GM23338 (cell line): ENCODE measurements at places on chromosomes 5 and 9. TPM values are rescaled to one million over a fixed set of nuclear protein-coding genes. Genes with fewer than 3 reads are reported as not detected.

GPX3 gene
- 48.4 and 48.9 TPM in 2 replicates for total RNA-seq

PCDHA9 gene
- total RNA-seq: 3.2 and 3.3 TPM in 2 replicates

PRRC1 gene
- total RNA-seq: 64.7 and 65.8 TPM in 2 replicates

FCN2 gene
- not detected in 2 replicates for total RNA-seq

PDGFRB gene
- 7.1 and 11.3 TPM in 2 replicates for total RNA-seq

PSAT1 gene
- 486 and 511 TPM in 2 replicates for total RNA-seq

IFNA21 gene
- not detected in 2 replicates for total RNA-seq

CTSV gene
- 59.1 and 63.4 TPM in 2 replicates for total RNA-seq

TMED9 gene
- 130 and 142 TPM in 2 replicates for total RNA-seq

CEP72 gene
- 23.1 and 27.1 TPM in 2 replicates for total RNA-seq

TMC1 gene
- total RNA-seq: 0.54 and 1.2 TPM in 2 replicates

TMOD1 gene
- total RNA-seq: 0.43 and 0.69 TPM in 2 replicates

ADAMTS12 gene
- total RNA-seq: 12.4 and 17.1 TPM in 2 replicates

PFDN1 gene
- total RNA-seq: 85.4 and 119 TPM in 2 replicates

DNA sequence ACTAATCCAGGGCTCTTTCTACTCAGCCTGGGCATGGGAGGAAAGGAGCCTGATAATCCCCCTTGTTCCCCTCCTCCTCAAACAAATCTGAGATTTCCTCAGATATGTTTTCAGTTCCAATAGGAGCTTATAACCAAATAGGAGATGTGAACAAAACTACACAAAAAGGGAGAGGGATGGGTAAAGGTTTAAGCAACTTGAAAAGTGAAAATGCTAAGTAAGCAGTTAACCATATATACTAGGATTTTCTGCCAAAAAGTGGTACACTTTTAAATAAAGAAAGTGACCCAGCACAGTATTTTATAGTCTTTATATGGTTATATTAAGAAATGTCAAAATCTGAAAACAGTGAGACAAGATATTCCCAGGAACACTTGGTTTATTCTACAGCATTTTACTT, 275.7 kb downstream of the BNC2 start:
- no peak for DNase-seq
- no peaks in the 10 kb centered on the region for H3K36me3 ChIP-seq
- no peaks in the 10 kb centered on the region for H3K27me3 ChIP-seq
- peaks cover 7% of the 10 kb centered on the region; the same call in 1 of the 2 replicates for H3K4me1 ChIP-seq
- H3K4me3 ChIP-seq: no peak overlapping the region
- no peak overlapping the region for H3K27ac ChIP-seq

DNA sequence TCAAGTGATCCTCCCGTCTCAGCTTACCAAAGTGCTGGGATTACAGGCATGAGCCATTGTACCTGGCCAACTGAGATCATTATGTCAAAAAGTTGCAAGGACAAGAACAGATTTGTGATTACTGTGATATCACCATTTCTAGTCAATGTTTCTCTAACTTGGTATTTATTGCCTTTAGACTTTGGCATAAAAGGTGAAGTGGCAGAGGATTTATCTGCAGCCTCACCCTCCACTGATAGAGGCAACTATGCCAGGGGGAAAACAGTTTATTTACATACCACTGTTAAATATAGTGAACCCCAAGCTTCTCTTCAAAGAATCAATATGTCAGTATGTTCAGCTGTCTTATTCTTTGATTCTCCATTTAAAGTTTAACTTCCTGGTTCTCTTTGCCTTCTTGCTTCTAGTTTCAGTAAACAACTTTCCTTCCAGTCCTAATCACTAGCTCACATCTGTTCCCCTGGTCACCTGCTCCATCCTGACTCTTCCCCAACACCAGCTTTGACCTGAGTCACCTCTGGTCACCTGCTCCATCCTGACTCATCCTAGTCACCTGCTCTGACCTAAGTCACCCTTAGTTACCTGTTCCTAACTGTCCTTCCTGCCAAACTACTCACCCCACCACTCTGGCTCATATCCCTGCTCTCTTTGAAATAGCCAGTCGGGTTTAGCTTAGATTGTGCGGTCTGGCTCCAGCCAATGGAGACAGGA, 29.9 kb downstream of the SEMA6A start:
- H3K27me3 ChIP-seq: no peaks in the 10 kb centered on the region
- no peak for DNase-seq
- peaks cover 20% of the 10 kb centered on the region for H3K36me3 ChIP-seq
- H3K27ac ChIP-seq: no peak overlapping the region

DNA sequence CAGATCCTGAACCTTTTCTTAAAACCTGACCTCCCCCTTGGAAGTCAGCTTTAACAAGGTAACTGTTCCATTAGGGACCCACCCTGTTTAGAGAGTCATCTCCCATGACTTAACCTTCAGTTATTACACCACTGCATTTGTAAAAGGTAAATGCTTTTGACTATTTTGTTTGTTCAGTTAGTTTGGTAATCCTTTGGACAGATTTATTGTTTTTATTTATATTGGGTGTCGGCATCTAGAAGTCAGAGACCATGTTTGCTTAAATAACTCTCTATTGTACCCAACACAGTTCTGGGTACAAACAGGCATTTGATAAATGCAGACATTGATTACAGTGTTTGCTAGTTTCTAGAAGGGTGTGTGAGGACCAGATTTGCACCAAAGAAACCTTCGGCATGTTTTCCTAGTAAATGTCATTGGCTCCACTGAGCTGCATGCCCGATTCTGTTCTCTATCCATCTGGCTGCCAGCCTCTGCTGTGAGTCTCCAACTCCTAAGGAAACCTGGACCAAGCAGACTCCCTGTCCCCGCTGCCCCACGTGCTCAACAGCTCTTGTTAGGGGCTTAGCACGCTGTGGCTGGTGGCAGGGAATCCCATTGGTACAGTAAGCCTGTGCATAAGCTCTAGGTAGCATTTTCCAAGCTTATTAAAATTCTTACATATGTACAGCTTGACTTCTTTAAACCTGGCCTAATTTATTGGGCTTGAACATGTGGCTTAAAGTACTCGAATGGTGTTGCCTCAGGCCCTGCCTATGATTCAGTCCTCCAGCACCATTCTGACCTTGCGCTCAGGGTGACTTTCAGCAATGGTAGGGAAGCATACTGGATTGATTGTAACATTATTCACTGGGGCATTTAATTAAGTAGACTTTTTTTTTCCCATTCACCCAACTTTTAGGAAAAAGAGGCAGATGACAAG, 6.6 kb downstream of the PCBD2 start:
- no peaks in the 10 kb centered on the region for H3K27me3 ChIP-seq
- no peak overlapping the region for H3K27ac ChIP-seq
- H3K4me3 ChIP-seq: no peak overlapping the region
- DNase-seq: no peak

DNA sequence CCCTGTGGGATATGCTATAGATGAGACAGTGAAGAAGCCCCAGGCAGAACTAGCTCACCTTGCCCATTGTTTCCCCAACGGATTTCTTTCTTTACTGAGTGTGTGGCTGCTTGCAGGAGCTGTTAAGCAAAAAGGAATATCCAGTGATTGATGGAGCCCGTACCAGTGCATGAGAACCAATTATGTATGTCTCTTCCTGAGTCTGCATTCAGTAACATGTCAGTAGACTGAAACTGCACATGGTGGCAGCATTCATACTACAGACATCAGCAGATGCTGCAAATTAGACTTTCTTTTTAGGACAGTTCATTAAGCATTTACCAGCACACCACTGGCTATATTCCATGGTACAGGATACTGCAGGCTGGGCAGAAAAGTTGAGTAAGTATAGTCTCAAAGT, 90.3 kb upstream of the PLCXD3 start:
- H3K4me3 ChIP-seq: no peak overlapping the region
- no peaks in the 10 kb centered on the region for H3K4me1 ChIP-seq
- H3K36me3 ChIP-seq: no peaks in the 10 kb centered on the region
- no peaks in the 10 kb centered on the region for H3K27me3 ChIP-seq
- no peak for DNase-seq
- H3K27ac ChIP-seq: no peak overlapping the region

DNA sequence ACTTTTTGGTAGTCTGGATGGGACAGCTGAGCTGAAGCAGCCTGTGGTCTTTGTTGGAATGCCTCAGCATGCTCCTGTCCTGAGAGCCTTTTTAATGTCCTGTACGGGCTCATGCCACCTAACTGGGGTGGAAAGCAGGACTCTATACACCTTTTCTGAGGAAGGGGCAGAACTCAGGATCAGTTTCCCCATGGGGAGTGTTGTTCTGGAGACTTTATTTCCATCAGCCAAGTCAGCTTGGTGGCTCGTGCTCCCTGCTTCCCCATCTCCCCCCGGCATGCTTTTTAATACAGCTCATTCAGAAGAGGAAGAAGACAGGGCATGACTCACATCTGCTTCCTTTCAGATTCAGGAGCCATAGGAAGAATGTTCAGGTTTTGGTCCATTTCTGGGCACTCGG, 5.1 kb upstream of the SEPTIN8 start:
- H3K27me3 ChIP-seq: peaks cover 53% of the 10 kb centered on the region
- no peaks in the 10 kb centered on the region for H3K36me3 ChIP-seq
- H3K4me1 ChIP-seq: peaks cover 8% of the 10 kb centered on the region
- H3K27ac ChIP-seq: no peak overlapping the region

GRCh38 chr9:137918331-137919094, 40.9 kb downstream of the CACNA1B start:
- DNase-seq: no peak
- no peak overlapping the region for H3K27ac ChIP-seq
- H3K4me3 ChIP-seq: no peak overlapping the region
- no peaks in the 10 kb centered on the region; the same call in 1 of the 2 replicates for H3K36me3 ChIP-seq

DNA sequence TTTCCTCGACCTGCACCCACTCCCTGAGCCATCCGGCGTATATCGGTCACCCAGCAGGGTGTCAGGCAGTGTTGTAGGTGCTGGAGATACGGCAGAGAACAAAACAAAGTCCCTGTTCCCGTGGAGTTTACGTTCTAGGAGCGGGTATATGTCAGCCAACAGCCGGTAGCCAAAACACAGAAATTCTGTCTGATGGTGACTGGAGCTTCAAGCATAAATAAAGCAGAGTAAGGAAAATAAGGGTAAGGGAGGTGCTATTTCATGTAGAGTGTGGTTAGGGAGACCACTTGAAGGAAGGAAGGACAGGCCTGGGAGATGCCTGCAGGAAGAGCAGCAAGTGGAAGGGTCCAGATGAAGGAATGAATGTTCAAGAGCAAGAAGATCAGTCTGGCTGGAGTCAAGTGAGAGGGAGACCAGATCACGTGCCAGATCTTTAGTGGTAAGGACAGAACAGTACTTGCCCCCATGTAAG, 783 bp upstream of the ZFR start:
- no peaks in the 10 kb centered on the region for H3K36me3 ChIP-seq
- peak overlapping the region; percentile 99 for H3K4me3 ChIP-seq
- H3K27me3 ChIP-seq: peaks cover 24% of the 10 kb centered on the region
- H3K4me1 ChIP-seq: peaks cover 28% of the 10 kb centered on the region; the same call in 1 of the 2 replicates
- no peak overlapping the region for H3K27ac ChIP-seq

DNA sequence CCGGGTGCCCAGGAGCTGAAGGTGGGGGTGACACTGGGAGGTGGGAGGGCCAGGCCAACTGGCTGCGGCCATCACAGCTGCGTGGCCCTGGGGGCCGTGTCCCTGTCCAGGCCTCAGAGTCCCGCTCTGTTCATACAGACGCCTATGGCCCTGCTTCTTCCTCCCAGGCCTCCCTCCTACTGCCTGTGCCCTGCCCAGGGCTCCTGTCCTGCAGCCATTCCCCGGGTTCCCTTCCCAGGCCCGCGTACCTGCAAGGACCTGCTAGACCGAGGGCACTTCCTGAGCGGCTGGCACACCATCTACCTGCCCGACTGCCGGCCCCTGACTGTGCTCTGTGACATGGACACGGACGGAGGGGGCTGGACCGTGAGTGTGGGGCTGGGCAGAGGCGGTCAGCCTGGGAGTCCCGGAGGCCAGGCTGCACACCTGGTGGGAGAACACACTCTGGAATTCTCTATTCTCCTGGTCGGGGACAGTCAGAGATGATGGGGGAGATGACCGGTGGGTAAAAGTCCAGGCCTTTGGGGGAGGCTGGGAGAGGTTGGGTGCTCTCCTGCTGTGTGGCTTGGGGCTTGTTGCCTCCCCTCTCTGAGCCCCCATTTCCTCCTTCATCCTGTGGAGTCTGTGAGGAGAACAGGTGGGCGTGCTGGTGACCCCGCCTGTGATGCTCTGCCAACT, 4.5 kb downstream of the FCN2 start:
- no peaks in the 10 kb centered on the region for H3K4me1 ChIP-seq
- H3K27ac ChIP-seq: no peak overlapping the region
- no peaks in the 10 kb centered on the region for H3K36me3 ChIP-seq
- H3K27me3 ChIP-seq: no peaks in the 10 kb centered on the region
- no peak for DNase-seq

DNA sequence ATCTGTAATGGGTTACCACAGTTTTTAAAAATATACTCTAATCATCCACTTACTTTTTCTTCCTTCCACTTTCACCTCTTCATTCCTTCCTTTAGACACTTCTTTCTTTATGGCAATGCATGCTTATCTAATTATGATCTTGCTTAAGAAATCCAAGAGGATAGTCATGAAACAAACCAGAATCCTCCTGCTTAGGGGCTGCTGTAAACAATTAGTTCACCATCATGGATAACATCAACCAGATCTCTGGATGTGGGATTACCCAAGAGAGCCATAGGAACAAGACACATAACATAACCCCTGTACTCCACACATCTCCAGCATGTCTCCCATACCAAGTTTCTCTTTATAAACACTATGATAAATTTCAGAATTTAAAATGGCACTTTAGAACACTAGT, 713.4 kb upstream of the PTPRD start:
- no peak overlapping the region for H3K27ac ChIP-seq
- no peaks in the 10 kb centered on the region for H3K27me3 ChIP-seq
- no peak overlapping the region for H3K4me3 ChIP-seq
- no peaks in the 10 kb centered on the region for H3K4me1 ChIP-seq
- H3K36me3 ChIP-seq: no peaks in the 10 kb centered on the region

GRCh38 chr9:116163293-116164055, 9.9 kb downstream of the PAPPA start:
- no peaks in the 10 kb centered on the region for H3K4me1 ChIP-seq
- H3K27me3 ChIP-seq: peaks cover 17% of the 10 kb centered on the region
- H3K36me3 ChIP-seq: no peaks in the 10 kb centered on the region
- no peak overlapping the region for H3K27ac ChIP-seq

DNA sequence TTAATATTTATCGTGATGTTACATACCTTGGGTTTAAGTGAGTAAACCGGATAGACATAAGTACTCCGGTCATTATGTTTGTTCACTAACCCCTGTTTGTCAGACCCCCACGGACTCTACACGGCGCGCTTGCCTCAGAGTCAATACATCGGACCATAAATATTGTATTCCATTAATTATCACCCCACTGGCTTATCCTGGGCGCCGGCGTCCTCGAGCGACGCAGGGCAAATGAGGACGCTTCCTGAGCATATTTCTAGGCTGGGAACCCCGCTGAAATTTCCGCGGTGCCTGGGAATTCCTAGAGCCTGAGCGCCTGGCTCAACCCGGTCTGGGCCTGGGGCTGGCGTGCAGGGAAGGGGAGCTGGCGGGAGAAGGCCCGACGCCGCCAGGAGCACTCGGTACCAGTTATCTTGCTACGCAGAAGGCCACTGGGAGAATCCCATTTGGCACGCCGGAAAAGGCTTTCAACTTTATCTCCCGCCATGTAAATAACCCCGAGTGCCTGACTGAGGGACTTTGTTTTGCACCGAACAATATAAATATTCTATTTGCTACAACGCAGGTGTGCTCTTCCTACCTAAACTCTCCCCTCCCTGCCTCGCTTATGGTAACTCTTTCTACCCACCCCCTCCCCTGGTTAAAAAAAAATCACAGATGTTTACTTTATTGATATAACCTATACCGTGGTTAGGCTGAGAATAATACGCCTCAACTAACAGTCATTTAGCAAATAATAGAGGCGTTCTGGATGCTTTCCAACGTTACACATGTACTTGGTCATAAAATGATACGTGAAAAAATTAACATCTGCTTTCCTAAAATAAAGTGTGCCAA, 19.4 kb downstream of the NR2F1 start:
- peak; percentile 87 for DNase-seq
- no peak overlapping the region for H3K27ac ChIP-seq
- peak overlapping the region; percentile 42 for H3K4me3 ChIP-seq

- H3K4me3 ChIP-seq: no peak overlapping the region
- DNase-seq: no peak
- no peak overlapping the region for H3K27ac ChIP-seq
- H3K4me1 ChIP-seq: no peaks in the 10 kb centered on the region
- no peaks in the 10 kb centered on the region for H3K36me3 ChIP-seq
These were observed 33.2 kb downstream of the CDH6 start for GRCh38 chr5:31226651-31227050.
